ENCODE measurements at places on chromosomes 2 and 18.

DNA sequence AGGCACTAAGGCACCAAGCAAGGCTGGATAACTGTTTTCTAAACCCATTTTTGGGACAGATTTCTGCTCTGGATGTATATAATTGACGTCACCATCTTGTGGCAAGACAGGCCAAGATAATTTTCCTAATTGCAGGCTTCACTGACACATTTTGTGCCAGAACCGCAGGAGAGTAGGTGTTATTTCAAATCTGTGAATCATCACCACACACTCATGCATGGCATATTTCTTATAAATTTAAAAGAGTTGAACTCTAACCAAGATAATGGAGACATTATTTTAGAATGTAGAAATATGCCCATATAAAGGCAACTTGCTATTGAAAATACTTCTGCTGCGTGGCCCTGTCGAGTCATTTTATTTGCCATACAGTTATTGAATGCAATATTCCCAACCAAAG is 68.3 kb upstream of the ACYP2 start:
- no peak for DNase-seq

- peak; percentile 31 for DNase-seq
Observed at GRCh38 chr2:197216361-197216979, 94.1 kb downstream of the ANKRD44 start.

GRCh38 chr2:42096869-42097591 is 49.2 kb downstream of the PKDCC start:
- DNase-seq: peak; percentile 30

GRCh38 chr18:36372903-36373311 is 75.4 kb downstream of the FHOD3 start:
- peak; percentile 4 for DNase-seq

- no peak for DNase-seq
Observed at GRCh38 chr2:46438102-46438501, 41.3 kb upstream of the TMEM247 start.

GRCh38 chr2:126940331-126940730 is 41.6 kb downstream of the TEX51 start:
- DNase-seq: no peak

GRCh38 chr2:229856413-229856812 is 65.4 kb downstream of the TRIP12 start:
- peak; percentile 68 for DNase-seq

- DNase-seq: no peak
Observed at GRCh38 chr18:78612801-78613200, 366.8 kb upstream of the SALL3 start.

- DNase-seq: no peak
Observed at GRCh38 chr18:45874491-45875184, 49.2 kb downstream of the SIGLEC15 start.

- no peak for DNase-seq
Observed at GRCh38 chr2:42331569-42332284, 29.3 kb downstream of the COX7A2L start.

DNA sequence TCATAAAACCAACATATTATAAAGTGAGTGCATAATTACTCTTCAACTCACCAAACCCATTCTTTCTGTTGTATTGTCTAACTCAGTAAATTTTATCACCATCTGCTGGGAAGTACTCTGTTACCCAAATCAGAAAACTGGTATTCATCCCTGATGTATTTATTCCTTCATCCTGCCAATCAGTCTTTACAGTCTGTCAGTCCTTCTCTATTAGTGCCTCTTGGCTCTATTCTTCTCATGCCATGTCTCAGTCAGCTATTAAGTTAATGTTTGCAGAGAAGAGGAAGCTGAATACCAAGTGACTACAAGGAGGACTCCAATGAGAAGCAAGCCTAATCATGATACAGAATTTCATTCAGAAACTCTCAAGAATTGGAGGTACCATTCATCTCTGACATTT is 631.2 kb downstream of the CPS1 start:
- DNase-seq: no peak

DNA sequence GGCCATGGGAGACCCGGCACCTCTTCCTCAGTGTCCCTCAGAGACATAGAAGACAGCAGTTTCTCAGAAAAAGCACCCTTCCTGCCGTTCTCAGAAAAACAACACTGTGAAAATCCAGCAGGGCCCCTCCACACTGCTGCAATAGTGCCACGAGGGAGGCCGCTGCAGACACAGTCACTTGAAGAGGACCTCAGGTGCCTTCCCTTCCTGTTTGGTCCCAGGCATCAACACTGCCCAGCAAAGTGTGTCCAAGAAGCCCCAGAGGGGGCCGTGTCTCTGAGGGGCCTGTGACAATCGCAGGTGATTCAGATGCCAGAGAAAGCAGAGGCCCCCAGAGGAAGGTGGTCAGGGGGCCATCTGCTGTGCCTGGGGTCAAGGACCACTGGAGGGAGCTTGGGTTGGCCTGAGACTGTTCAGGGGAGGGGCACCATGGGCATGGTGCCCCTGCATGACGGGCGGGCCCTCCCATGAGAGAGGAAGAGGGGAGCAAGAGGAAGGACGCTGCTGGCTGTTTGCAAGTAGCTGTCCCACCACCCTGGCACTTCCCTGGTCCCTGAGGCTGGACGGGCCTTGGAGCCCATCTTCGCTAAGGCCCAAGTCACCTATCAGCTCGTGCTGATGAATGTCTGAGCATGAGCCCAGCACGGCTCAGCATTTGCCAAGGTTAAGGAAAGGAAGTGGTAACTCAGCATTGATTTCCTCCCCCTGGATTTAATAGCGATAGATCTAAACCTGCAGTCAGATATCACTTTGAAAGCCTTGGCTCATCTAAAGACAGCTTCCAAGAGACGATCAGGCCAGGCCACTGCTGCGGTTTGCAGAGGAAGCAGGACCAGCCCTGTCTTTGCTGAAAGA is 9.1 kb downstream of the TWIST2 start:
- no peak for DNase-seq

DNA sequence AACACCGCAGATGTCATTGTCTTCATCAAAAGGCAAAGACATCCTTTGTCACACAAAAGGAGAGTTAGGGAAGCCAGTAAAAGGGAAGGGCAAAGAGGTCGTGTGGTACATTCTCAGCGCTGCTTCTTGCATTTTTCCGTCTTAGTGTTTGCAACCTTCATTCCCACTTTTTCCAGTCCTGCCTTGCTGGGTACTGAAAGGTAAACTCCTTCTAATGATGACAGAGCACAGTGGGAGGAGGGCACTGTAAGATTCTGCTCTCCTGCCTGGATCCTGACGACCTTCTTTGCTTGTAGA is 424.3 kb upstream of the MEX3C start:
- no peak for DNase-seq

DNA sequence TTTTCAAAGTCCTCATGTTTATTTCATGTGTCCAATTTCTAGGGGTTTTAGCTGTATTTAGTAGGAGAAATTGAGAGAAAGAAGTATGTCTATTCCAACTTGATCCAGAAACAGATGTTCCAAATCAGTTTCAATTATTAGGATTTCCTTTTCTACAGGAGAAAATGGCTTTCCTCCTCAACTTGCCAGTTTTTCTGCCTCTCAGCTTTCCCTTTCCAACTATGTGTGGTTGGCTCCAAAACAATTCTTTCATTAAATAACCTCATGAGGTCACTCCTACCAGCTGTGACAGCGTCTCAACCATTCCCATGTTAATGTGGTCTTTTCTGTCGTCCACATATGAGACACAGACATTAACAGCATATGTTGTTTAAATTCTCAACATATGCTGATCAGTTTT is 13.1 kb downstream of the XIRP2 start:
- no peak for DNase-seq

DNA sequence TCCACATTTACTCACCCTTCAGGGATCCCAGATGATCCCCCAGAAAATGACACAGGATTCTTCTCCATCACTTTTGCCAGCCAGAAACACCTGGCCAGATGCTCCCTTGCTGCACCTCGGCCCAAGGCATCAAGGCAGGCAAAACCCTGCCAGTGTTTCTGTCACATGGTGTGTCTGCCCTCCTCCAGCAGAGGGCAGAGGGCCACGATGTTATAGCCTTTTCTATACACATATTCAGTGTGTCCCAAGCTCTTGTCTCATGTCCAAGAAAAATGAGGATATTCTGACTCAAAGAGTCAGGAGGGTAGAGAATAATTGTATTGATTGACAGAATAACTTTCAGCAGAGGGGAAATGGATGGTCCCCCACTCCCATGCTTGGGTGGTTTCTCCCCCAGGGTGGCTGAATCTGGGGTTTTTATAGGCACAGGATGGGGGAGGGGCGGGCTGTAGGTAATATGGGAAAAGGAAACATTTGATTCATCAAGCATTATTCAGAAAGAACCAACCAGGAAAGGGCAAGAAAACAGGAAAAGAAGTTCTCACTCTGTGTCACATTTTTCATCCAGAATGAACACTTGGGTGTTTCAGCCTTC is 933.9 kb downstream of the TRIB2 start:
- DNase-seq: no peak

DNA sequence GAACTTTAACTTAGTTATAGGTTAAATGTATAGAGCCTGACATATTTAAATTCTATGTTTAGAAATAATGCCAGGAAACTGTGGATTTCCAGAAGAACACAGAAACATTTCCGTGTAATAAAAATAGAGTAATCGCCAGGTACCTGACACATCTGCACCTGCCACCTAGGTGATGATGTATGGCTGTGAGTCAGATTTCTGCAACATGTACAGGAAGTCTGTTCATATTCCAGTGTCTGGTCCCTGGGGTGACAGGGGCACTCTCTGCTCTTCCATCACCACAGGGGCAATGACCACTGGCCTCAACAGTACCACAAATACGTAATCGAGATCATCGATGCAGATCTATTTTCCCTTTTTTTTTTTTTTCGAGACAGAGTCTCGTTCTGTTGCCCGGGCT is 101.1 kb upstream of the LPIN2 start:
- no peak for DNase-seq

DNA sequence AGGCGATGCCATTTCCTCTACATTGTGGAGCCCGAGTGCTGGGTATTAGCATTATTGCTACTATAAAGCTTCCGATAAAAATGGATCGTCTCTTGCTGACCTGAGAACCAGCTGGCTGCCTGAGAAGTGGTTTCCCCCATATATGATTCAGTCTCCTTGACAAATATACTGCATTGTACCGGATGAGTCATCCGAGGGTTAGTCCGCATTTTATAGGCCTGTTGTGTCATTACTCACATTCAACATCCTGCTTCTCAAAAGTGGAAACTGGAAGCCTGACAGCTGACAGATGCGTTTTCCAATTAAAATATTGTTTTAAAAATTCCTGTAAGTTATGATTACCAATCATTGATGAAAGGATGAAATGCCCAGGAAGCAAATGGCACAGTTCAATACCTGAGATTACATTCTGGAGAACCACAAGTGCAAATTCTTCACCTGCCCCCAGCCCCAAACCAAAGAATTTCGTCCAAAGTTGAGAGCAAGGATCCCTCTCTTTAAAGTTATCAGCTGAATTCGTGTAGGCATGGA is 65.7 kb downstream of the SPRED2 start:
- DNase-seq: peak; percentile 91

- no peak for DNase-seq
Observed at GRCh38 chr2:170177950-170178781, at the start of gene MYO3B. MYO3B (plus strand) TSS chr2:170178147; CDS start chr2:170178288, 141 bp downstream.

- DNase-seq: no peak
Observed at GRCh38 chr18:11050966-11051365, 98.4 kb downstream of the PIEZO2 start.

DNA sequence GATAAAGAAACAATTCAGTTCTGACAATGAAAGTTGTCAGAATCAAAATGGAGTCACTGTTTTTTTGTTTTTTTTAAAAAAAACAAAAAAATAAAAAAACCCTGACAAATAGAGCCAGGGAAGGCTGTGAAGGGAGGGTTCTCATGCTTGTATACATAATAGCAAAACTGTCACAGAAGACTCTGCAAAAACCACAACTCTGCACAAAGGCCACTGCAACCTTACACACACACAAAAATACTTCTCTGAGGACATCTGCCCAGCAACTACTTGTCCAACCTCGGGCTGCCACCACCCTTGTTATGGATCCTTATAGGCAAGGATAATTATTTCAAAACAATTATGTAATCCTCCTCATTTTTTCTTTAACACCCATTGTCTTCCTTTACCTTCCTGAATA is 41.9 kb upstream of the C2orf66 start:
- DNase-seq: no peak

- DNase-seq: peak; percentile 54
Observed at GRCh38 chr2:205540036-205540435, 142.3 kb upstream of the NRP2 start.

DNA sequence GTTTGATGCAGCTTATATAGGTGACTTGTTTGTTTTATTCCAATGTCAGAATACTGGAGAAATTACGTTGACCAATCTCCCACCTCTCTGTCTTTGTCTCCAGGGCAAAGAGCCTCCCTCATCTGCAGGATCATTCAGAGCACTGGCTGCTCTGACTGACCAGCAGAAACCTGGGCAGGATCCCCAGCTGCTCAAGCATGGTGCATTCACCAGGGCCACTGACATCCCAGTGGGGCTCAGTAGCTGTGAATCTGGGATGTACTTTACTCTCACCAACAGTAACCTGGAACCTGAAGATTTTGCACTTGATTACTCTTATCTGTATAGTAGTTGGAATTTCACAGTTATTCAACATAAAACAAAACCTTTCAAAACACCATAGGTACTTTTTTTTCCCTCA is 235.9 kb downstream of the ANKRD36 start:
- no peak for DNase-seq

DNA sequence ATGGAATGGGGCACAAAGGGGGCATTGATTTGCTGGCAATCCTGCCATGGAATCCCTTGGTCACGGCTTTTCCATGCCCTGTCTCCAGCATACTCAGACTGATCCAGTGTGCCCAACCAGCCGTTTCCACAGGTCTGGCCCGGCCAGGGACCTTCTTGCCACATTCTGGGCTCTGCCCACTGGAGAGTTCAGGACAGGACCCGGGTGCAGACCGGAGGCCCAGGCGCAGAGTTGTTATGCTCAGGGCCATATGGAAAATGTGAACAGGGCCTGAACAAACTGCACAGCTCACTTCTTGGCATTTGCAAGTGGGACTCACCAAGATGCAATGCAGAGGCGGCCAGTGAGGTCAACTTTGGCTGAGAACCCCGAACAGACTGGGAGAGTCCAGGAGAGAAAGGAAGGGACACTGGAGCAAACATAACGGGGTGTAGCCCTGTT is 15.6 kb upstream of the ASAP2 start:
- peak; percentile 29 for DNase-seq

- no peak for DNase-seq
Observed at GRCh38 chr2:223588251-223588650, 13.9 kb downstream of the SCG2 start.

DNA sequence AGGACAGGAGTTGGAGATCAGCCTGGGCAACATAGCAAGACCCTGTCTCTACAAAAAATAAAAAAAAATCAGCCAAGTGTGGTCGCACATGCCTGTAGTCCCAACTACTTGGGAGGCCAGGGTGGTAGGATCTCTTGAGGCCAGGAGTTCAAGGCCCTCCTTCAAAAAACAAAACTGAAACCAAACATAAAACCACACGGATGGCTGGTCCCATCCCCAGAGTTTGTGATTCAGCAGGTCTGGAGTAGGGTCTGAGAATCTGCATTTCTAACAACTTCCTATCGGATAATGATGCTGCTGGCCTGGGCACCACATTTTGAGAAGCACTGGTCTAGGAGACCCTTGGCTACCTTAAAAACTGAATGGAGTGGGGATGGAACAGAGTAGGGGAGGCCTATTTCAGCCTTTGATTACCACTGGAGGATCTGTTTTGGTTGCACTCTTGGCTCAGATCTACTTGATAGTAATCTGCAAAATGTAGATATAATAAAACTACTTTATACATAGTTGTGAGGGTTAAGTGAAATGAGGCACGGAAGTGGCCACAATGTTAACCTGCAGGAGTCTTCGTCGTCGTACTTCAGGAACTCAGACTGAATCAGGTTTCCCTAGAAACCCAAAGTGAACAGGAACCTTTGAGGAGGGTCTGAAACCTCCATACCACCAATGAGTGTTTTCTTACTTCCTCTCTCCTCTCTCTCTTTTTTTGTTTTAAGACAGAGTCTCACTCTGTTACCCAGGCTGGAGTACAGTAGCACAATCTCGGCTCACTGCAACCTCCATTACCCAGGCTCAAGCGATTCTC is 25.5 kb upstream of the NFE2L2 start:
- DNase-seq: no peak

Measured in inflammatory macrophage (primary cell).